Jurkat, Clone E6-1 (cell line): ENCODE measurements at places on chromosomes 7 and 10.

DNA sequence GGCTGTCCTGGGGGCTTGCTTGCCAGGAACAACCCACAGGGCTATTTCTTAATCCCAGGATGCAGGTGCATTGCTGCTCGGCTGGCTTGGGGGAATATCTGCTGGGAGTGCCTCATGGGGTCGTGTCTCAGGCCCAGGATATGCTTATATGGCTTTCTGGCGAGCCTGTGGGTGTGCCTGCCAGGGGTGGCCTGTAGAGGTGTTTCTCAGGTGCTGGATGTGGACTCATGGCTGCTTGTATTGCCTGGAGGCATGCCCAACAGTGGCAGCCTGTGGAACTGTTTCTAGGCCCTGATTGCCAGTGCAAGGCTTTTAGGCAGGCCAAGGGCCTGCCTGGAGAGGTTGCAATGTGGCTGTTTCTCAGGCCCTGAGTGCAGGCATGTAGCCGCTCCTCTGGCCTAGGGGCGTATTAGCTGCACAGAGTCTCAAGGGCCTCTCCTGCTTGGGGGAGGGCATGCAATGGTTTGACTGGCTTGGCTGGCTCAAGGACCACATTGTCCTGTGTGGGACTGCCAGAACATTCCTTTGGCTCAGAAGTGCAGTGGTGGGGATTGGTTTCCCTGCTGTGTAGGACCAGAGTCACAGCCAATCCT lies 202.1 kb downstream of the ATRNL1 start:
- no peak for DNase-seq

DNA sequence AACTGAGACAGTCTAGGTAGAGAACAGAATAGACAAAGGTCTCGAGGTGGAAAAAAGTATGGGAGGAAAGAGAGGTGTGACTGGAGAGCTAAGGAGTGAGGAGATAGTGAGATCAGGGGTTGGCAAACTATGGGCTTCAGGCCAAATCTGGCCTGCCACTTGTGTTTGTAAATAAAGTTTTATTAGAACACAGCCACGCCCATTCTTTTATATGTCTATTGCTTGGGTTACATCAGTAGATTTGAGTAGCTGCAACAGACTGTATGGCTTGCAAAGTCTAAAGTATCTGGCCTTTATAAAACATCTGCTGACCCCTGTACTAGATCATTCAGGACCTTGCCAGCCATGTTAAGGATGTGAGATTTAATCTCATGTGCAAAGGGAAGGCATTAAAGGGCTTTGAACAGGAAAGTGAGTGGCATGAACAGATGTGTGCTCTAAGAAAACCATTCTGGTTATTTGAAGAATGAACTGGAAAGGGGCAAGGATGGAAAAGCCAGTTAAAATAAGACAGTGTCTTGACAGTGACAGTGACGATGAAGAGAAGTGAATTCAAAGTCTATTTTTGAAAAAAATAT lies 240.3 kb downstream of the RNLS start:
- no peak for DNase-seq

- DNase-seq: no peak
These were observed 1083.6 kb downstream of the KCNMA1 start for GRCh38 chr10:76554033-76554408.

- no peak for DNase-seq
These were observed 35.6 kb downstream of the C10orf90 start for GRCh38 chr10:126634911-126635310.

GRCh38 chr7:132353936-132354335 lies 222.3 kb downstream of the PLXNA4 start:
- no peak for DNase-seq

- no peak for DNase-seq
These were observed 23.3 kb downstream of the TWIST1 start for GRCh38 chr7:19094138-19094537.

GRCh38 chr10:60410970-60411369 lies 21.3 kb upstream of the ANK3 start:
- no peak for DNase-seq

- DNase-seq: no peak
These were observed 67.9 kb downstream of the ADCY1 start for GRCh38 chr7:45642044-45642443.

GRCh38 chr7:134599371-134599770 lies 47.3 kb upstream of the BPGM start:
- no peak for DNase-seq

DNA sequence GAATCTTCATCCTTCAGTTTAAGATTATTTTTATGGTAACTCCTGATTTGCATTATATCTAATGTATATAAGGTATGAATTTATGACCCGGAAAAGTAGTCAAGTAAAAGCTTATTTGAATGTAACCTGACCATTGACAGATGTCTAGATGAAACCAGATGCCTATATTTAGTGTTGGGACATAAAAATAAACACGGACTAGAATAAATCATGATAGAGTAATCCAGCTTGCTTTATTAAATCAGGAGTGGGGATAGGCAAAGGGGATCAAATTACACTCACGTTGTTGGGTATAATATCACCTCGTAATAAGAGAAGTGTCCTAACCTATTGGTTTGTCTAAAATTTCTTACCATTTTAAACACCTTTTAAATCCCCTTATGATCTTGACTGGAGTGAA lies 244.6 kb downstream of the AGMO start:
- DNase-seq: no peak

DNA sequence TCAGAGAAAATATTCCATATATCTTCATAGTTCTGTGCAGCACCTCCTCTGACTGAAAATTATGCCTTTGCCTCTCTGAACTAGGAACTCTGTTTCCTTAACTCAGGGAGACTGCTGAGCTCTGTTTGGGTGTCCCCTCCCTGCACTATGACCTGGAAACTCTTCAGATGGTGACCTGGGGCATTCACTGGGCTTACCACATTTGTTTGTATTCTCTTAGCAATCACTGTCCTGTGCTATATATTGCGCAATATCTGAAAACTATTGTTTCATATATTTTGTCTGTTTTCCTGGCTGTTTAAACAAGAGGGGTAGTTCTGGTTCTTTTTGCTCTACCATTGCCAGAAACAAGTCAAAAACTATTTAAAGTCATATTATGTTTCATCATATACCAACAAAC lies 181.8 kb upstream of the KIAA1217 start:
- DNase-seq: no peak

GRCh38 chr10:91378061-91378460 lies 32.1 kb upstream of the HECTD2 start:
- peak; percentile 95 for DNase-seq

DNA sequence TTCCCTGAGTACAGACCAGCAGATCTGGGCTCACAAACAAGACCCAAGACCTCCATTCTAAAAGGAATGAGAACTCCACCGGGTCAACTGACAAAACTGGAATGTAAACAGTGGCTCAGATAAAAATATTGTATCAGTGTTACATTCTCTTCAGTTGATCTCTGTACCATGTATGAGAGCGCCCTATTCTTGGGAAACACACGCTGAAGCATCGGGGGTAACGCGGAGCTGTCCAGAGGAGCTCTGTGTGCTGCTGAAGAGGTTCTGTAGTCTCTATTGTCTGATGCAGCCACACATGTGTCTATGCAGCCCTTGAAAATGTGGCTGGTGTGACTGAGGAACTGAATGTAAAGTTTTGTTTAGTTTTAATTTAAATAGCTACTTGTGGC lies 39.7 kb downstream of the HIPK2 start:
- no peak for DNase-seq

GRCh38 chr7:157926521-157927150 lies 589.8 kb downstream of the DNAJB6 start:
- no peak for DNase-seq

DNA sequence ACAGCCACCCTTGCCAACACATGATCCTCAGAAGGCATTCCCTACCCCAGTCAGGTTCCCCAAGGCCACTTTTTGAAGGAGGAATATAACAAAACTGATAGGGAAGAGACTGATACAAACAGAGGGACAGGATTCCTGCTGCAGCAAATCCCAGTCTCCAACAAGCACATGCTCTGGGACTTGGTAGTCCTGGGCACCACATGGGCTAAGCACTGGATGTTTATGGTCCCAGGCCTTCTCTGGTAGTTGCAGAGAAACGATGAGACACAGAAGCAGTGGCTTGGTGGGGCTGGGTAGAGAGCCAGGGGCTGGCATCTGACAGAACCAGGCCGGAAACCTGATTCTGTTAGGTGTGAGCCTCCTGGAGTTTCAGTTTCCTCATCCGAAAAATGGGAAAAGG lies 3.2 kb downstream of the VSTM4 start:
- DNase-seq: no peak

DNA sequence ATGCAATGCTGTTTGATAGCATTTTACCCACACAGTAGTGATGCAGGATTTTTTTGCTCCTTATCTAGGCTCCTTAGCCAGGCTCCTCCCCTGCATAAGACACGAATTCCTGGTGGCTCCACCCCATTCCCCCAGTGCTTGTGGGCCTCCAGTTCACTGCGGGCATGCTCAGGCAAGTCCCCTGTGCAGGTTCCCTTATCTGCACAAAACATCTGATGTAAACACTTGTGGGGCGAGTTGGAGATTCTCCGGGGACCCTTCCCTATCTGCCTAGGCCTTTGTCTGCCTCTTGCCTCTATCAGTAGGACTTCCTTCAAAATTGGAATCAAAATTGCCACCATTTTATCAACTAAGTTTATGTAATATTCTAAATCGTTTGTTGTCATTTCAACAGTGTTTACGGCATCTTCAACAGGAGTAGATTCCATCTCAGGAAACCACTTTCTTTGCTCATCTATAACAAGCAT lies 5.4 kb upstream of the STK17A start:
- peak; percentile 62 for DNase-seq

- no peak for DNase-seq
These were observed 175.5 kb upstream of the ITGB1 start for GRCh38 chr10:33133557-33133956.

DNA sequence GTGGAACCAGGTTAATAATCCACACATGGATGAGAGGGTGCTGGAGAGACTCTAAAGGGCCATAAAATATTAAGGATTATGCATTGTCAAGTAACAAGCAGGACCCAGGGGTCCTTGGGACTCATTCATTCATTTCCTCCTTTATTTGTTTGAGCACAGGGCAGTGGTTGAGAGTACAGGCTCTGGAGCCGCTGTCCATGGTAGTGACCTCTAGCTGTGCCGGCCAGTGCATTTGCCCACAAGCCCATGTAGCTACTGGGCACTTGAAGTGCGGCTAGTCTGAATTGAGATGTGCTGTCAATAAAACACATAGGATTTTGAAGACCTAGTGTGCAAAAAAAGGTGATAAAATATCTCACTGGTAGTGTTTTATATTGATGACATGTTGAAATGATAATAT lies 137.6 kb downstream of the C10orf105 start:
- DNase-seq: no peak

DNA sequence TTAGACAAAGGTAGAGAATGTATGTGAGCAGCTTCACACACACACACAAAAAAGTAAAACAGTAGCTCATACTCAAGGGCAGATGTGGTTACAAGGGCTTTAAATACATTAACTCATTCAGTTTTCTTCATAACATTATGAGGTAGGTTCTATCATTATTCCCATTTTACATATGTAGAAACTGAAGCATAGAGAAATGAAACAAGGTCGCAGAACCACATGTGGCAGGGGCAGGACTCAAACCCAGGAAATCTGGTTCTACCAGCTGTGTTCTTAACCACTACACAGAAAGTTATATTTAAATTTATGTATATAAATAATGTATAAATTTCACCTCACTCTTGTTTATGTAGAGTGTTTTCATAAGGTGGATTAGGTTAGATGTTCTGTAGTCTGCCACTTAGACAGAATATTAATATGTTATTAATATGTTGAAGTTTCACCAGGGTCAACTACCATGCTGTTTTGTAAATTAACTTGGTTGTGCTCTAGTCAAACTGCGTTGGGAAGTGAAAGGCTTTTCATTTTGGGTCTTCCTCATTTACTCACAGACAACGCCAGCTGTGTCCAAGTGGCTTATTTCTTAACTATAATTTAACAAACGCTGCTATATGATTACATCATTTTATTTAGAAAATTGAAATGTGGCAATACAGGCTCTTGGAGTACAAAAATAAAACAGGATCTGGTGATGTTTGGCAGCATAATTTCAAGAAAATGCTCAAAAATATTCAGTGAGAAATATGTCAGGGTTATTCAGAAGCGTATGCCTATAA lies 138.4 kb downstream of the MDFIC start:
- no peak for DNase-seq

- DNase-seq: no peak
These were observed 15.2 kb upstream of the UBE2D1 start for GRCh38 chr10:58319599-58319998.

DNA sequence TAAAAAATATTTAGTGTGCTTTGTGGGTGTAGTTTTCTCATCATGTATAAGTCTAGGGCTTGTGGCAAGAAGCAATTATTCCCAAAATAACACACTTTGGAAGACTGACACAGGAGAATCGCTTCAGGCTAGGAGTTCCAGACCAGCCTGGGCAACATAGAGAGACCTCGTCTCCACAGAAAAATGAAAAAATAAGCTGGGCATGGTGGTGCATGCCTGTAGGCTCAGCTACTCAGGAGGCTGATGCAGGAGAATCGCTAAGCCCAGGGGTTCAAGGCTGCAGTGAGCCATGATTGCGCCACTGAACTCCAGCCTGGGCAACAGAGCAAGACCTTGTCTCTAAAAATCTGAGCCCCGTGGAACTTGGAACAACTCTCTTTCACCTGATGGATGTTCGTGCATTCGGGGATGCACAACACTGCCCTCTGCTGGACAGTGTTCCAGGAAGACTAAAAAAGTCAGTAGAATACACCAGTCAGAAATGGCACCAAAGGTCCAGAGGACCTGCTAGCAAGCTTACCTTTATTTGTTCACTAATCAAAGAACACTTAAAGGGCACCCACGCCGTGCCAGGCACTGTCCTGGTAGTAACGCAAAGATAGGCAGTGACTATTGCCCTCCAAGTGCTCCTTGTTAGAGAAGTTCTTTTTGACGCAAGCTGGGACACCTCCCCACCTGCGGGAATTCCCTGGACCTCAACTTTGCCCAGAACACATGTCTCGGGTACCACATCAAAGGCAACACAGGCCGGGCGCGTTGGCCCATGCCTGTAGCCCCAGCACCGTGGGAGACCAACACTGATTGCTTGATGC lies 81.9 kb upstream of the CALN1 start:
- peak; percentile 59 for DNase-seq

DNA sequence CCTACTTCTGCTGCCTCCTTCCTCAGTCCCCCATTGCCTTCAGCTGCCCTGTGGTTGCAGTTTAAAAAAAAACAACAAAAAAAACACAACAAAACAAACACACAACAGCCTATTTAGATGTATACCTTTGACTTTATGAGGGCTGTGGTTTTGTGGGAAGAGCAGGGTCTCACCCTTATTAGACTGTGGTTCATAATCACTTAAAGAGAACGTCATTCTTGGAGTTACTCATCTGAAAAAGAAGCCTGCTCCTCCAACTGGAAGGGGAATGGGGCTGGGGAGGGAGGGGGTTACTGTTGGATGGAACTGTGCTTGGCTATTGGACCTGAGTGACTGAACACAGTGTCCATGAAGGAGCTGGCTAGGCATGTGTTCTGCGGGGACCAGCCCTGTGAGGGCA lies 48.1 kb downstream of the SDK1 start:
- no peak for DNase-seq

DNA sequence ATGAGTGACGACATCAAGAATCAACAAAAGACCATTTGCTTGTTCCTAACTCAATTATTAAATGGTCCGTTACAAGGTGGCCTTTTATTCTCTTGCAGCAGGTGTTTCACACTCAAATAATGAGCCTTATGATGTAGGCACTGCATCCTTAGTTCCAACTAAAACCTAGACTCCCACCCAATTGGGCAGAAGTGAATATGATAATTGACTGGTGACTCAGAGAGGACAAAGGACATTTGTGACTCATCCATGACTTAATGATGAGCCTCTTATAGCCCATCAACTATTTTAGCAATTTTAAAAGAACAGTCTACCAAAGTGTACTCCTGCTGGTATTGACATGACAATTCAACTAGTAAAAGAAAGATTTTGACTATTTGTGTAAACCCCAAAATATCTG lies 1027.8 kb upstream of the PHF14 start:
- DNase-seq: no peak
